ENCODE measurements at places on chromosomes 6 and 20.

- DNase-seq, result no peak
Measured at GRCh38 chr6:36216559-36216958, 20.0 kb downstream of the BRPF3 start.

DNA sequence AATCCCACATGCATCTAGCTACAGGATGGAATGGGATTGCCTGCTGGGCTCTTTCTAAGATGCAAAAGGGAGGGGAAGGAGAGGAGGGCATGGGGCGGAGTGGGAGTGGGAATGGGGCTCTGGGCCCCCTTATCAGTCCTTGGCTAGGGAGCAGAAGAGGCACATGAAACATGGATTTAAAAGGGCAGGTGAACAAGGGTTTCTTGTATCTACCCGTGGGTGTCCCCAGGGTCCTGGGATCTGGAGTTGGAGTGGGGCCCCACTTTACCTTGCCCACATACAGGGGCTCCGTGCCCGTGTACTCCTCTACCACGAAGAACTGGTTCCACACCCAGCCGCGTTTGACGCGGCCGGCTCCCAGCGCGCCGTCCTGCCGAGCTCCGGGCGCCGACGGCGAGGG lies 57.5 kb downstream of the CDH22 start:
- DNase-seq, result no peak

DNA sequence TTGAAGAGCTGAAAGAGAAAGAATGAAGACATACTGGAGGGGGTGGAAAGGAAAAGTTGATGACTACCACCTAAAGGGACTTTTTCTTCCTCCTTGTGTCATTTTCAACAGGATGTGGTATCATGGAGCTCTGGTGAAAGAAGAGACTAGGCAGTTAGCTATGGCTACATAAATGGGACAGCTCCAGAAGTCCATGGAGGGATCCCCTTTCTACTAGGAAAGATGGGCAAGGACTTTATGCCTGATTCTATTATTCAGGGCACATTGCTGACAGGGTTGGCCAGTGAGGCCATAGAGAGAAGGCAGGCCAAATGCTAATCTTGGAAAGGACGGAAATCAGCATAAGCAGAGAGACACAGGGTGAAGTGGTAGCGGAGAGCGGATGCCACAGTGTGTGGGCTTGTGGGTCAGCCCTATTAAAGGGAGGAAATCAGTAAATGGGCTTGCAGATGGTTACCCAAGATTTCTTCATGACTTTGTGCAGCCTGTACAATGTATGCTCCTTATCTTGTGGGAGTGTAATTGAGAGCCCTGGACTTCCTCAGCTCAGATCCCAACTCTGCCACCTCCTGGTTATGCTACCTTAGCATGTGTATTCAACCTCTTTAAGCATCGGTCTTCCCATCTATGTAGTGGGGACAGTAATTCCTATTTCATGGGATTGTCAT lies 77.4 kb upstream of the TMEM170B start:
- DNase-seq, result peak; percentile 10

DNA sequence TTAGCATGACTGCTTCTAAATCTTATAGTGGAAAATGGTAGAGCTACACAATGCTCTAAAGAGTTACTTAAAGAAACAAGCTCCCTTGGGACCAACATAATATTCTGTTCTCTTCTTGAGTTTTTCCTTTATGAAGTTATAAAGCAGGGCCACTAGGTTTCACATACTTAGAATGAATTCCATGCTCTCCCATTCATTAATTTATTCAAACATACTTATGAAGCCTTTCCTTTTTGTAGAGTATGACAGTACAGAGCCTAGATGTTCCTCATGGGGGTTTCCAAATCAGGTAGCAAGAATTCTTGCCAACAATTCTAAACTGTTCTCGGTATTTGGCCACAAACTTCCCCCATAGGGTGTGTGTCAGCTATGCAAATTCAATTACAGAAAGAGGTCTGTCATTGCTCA lies 20.6 kb upstream of the FABP7 start:
- no peak for DNase-seq

GRCh38 chr20:15022921-15023320 lies 685.5 kb upstream of the FLRT3 start:
- no peak for DNase-seq

- DNase-seq, result no peak
Measured at GRCh38 chr6:77986380-77987034, 333.7 kb downstream of the MEI4 start.

DNA sequence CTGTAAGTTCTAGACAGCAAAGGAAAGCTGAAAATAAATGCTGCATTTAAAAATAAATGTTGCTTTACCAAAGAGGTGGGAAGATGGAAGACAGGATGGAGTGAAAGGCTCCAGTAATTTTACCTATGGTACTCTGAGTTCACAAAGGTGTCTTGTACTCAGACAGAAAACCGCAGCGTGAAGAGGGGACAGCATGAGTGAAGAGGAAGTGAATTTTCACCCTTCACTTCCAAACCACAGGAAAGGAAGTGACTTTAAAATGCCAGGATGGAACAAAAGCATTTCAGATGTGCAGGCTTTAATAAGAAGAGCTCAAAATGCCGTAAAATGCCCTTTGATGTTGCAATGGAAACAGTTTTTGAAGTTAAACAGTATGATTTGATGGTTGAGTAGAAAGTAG lies 91.2 kb upstream of the TINAG start:
- DNase-seq, result no peak

- no peak for DNase-seq
Measured at GRCh38 chr20:17921774-17922173, 46.8 kb downstream of the SNX5 start.

GRCh38 chr20:64232794-64233193 lies 22.8 kb upstream of the PCMTD2 start:
- DNase-seq, result no peak

DNA sequence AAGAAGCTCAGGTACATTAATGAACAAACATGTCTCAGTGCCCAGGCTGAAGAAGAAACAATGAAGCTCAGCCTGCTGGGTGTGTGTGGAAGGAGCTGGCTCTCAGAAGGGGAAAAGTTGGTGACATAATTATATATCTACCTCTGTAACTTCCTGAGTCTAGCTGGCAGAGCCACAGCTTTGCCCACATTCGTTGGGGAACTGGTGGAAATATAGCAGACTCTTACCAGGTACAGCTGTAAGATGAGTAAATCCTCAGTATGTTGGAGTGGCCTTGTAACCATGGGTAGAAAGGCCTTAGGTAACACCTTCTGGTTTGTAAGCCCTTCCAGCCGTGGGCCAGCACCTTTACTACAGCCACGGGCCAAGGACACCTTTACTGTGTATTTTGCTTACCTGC lies 29.9 kb upstream of the PNRC1 start:
- no peak for DNase-seq

GRCh38 chr20:63962426-63963347 lies 6.5 kb upstream of the UCKL1 start:
- DNase-seq, result no peak

- DNase-seq, result no peak
Measured at GRCh38 chr6:117459204-117459944, 23.1 kb upstream of the DCBLD1 start.

- no peak for DNase-seq
Measured at GRCh38 chr20:64041040-64041780, 5.2 kb downstream of the C20orf204 start.

- no peak for DNase-seq
Measured at GRCh38 chr20:41279546-41280225, 37.8 kb downstream of the ZHX3 start.

GRCh38 chr20:40006168-40006860 lies 682.7 kb downstream of the MAFB start:
- no peak for DNase-seq

DNA sequence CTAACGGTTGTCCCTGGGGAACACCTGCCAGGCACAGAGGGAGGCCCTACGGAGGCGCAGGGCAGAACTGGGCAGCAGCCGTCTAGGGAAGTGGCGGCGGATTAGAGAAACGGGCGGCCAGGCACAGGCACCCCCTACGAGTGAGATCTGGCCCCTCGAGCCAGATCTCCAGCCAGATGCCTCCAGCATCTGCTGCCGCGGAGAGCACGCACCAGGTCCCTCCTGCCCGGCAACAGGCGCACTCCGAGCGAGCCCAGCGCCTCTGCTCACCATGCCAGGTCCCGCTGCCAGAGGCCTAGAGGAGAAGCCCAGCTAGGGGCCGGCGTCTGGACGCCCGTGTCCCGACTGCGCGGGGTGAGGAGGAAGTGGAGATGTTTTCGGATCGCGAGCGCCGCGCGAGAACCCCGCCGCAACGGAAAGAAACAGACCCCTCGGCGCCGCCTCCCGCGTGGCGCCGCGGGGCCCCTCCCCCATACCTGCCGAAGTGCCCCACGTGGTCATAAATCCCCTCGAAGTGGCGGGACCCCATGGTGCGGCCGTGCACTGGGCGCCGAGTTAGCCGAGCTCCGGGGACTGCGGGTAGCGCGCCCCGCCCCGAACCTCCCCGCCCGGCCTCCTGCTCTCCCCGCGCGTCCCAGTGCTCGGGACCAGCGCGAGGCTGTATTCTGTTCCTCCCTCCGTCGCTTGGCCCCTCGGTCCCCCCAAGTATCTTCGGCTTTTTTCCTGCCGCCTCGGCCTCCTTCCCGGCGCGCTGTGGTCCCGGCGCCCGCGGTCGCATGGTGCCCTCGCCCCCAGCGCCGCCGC lies at the start of gene SLC22A16:
Gene SLC22A16, minus strand, starts transcription at position 568 of the 804 bp plus-strand sequence. Its CDS starts 39 bp downstream, at position 529.
- no peak for DNase-seq

DNA sequence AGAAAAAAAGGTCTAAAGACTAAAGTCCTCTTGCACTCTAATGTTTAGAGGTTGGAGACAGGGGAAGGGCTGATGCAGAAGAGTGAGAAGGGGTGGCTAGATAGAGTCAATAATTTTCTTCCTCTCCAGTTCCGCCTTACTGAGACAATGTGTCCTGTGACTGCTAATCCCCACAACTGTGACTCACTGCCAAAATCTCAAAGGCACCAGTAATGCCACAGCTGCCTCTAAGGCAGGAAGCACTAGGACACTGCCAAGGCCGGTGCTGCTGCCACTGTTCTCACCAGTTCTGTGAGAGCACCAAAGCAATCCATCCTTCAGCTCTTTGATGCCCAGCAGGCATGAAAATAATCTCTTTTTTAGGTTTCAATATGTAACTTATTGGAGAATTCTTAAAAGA lies 701.9 kb upstream of the MAP3K7 start:
- DNase-seq, result no peak

DNA sequence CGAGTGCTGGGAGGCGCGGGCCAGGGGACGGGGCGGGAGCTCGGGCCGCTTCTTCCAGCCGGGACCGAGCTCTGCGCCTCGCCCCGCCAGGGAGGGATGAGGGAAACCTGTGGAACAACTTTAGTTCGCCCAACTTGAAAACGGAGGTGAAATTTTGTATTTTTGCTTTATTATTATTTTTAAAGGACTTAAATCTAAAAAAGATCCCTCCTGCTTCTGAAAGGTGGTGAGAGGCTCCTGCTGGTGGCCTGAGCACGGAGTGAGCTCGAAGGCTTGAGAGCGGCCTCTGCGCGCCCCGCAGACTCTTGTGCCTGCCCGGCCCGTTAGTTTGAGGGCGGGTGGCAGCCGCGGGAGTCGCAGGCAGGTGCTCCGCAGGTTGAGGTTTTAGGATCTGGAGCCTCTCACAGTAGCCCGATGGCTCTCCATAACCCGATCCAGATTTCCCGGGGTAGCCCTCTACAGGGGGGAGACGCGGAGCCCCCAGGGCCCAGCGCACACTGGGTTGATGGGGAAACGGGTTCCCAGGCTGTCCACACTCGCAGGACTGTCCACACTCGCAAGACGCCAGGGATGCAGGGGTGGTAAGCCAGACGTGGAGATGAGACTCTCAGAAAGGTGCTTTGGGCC lies 46.2 kb upstream of the SUPT3H start:
- peak; percentile 49 for DNase-seq

GRCh38 chr6:18441251-18441979 lies 54.3 kb downstream of the RNF144B start:
- DNase-seq, result no peak

DNA sequence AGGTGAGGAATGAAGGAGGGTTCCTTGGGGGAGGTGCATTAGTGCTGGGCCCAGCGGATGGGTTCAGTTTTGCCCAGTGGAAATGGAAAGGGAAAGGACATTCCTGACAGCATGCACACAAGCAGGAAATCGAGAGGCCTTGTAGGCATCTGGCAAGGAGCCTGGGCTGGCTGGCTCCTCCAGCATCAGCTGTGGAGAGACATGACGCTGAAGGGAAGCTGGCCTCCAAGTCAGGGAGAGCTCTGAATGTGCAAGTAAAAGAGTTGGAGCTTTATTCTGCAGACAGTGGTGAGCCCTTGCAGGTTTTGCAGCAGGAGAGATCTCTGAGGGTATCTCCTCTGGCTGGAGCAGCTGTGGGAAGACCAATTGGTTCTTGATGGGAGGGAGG lies 154.3 kb downstream of the MRPL14 start:
- no peak for DNase-seq

DNA sequence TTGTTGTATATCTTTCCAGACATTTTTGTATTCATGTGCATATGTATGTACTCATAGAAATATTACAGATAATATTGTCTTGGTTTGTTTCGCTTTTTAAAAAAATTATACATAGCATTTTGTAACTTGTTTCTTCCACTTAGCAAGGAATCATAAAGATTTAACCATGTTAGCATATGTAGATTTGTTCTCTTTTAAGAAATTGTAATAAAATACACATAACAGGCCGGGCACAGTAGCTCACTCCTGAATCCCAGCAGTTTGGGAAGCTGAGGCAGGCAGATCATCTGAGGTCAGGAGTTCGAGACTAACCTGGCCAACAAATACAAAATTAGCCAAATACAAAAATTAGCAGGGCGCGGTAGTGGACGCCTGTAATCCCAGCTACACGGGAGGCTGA lies 44.4 kb upstream of the CSE1L start:
- no peak for DNase-seq

- peak; percentile 9 for DNase-seq
Measured at GRCh38 chr6:162260027-162260426, 467.5 kb downstream of the PRKN start.

- DNase-seq, result no peak
Measured at GRCh38 chr6:11196511-11197174, 35.8 kb downstream of the NEDD9 start.

GRCh38 chr6:5172041-5172653 lies 87.0 kb downstream of the PPP1R3G start:
- no peak for DNase-seq

DNA sequence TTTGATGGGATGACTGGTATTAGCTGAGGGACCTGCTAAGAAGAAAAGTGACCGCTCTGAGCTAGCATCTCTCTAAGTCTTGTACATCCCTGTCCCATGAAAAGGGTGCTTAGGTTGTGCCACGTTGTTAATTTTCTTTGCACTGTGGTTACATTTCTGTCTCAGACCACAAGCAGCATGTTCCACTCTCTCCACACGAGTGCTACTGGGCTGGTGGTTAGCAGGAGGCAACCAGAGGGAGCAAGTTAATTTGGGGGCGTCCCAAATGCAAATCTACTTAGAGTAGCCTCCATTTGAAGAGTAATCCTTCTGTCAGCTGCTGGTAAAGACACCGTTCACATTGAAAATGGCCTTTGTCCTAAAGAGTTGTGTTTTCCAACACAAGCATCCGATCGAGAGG lies 3.4 kb upstream of the SCML4 start:
- DNase-seq, result peak; percentile 32

DNA sequence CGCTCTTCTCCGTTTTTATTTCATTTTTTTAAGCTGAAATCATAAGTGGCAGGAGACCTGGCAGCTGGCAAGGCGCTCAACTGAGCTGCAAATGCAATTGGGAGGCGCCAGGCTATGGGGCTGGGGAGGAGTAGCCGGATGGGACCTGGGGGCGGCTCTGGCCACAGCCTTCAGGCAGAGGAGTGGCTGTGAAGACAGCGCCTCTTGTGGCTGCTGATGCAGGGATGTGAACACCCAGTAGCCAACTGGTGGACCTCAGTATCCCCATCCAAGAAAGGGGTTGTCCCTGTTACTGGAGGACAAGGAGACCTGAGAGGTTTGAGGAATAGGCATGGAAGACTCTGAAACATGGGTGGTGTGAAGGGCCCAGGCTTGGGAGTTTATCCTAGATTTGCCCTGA lies 12.6 kb downstream of the KCNK17 start:
- no peak for DNase-seq

- DNase-seq, result no peak
Measured at GRCh38 chr20:56697476-56697875, 68.4 kb downstream of the TFAP2C start.
